ENCODE measurements at places on chromosomes 12 and 14.

GRCh38 chr12:78087363-78087675, 256.6 kb downstream of the NAV3 start:
- no peaks in the 10 kb centered on the region for H3K27me3 ChIP-seq
- DNase-seq: no peak
- H3K27ac ChIP-seq: no peak overlapping the region
- H3K4me1 ChIP-seq: no peaks in the 10 kb centered on the region
- H3K36me3 ChIP-seq: no peaks in the 10 kb centered on the region

DNA sequence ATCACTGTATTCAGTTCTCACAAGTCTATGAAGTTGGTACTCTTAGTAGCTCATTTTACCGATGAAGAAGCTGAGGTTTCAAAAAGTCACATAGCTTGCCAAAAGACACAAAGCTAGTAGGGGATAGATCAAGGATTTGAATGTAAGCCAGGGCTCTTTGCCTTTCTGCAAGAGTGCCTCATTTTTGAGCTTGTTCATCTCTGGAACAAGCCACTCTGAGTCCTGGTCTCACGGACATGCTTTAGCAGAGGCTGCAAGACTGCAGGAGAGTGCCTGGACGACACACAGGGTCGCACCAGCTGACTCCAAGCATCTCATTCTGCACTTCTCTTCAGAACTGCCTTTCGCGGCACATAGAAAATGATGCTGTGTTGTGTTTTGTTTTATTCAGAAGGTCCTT, 3.7 kb downstream of the NUAK1 start:
- H3K4me3 ChIP-seq: no peak overlapping the region
- no peaks in the 10 kb centered on the region for H3K36me3 ChIP-seq
- DNase-seq: no peak
- H3K27me3 ChIP-seq: peaks cover 19% of the 10 kb centered on the region
- no peak overlapping the region for H3K27ac ChIP-seq
- H3K4me1 ChIP-seq: no peaks in the 10 kb centered on the region

GRCh38 chr12:103887738-103888137, 42.5 kb upstream of the HSP90B1 start:
- H3K4me3 ChIP-seq: no peak overlapping the region
- DNase-seq: no peak
- H3K4me1 ChIP-seq: no peaks in the 10 kb centered on the region
- H3K36me3 ChIP-seq: no peaks in the 10 kb centered on the region
- no peaks in the 10 kb centered on the region for H3K27me3 ChIP-seq

DNA sequence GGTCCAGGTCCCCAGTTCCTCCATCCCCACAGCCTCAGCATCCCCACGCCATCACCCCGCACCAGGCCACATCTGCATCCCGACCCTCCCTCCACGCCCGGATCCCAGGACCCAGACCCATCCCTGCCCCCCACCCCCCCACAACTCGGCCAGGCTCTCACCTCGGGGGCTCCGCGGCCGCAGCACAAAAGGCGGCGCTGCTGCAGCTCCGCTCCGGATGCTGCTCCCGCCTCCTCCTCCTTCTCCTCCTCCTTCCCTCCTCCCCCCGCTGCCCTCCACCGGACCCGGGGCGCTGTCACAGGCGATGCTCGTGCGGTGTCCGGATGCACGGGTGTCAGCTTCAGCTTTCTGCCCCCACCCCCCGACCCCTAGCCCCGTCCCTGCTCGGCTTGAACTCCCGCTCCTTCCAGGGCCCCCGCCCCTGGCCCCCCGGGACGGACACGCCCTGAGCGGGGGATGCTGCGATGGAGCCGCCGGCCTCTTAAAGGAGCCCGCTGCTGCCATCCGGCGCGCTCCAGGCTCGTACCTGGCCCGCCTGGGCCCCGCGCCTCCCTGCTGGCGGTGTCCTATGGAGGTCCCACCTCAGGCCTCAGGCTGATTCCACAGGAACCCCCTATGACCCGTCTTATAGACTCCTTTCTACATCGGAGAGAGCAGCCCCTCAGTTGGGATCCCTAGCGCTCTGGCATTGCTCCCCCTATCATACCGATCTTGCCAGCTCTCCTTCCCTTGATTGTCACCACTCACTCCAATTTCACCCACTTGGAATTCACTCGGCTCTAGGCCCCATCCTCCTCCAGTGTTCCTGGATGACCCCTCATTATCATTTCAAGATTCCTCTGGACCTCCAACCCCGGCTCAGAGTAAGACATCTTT, at the start of gene MAP3K12:
TSS of gene MAP3K12 (minus strand) at position 193 of the 876 bp plus-strand sequence. CDS start 12,067 bp downstream, outside the sequence.
- peak; percentile 74 for DNase-seq
- peaks cover 17% of the 10 kb centered on the region for H3K36me3 ChIP-seq
- no peaks in the 10 kb centered on the region for H3K27me3 ChIP-seq
- H3K4me1 ChIP-seq: peaks cover 50% of the 10 kb centered on the region
- peak within 1 kb of the TSS; percentile 76 for H3K27ac ChIP-seq
- peak within 1 kb of the TSS; percentile 24 for H3K4me3 ChIP-seq

- H3K36me3 ChIP-seq: peaks cover 31% of the 10 kb centered on the region
- no peak overlapping the region for H3K27ac ChIP-seq
- DNase-seq: no peak
- no peaks in the 10 kb centered on the region for H3K27me3 ChIP-seq
Measured at GRCh38 chr14:93014058-93015023, 91.4 kb downstream of the CHGA start.

DNA sequence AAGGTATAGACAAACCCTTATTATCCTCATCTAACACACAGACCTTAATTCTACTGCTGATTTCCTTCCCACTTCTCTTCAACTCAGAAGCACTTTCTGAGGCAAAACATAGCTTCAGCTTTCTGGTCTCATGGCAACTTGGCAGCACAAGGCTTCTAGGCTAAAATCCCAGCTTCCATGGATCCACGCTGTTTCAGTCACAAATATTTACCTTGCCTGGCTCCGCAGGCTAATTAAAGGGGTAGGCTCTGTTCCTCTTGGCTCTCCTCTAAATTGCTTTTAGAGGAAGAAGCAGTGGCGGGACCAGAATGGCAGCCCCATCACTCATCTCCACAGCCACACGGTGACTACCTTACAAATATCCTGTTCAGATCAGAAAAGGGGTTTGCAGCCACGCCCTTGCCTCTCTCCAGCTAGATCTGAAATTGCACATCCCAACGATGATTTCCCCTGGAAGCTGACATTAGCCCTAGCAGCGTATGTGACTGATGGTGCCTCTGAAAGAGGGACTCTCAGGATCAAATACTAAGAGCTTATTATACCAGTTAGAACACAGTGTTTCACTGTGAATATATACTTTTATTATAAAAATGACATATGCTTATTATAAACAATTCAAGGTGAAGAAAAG, 221.5 kb upstream of the NUDT4 start:
- no peaks in the 10 kb centered on the region for H3K4me1 ChIP-seq
- DNase-seq: no peak
- no peak overlapping the region for H3K4me3 ChIP-seq
- no peaks in the 10 kb centered on the region for H3K27me3 ChIP-seq
- no peaks in the 10 kb centered on the region for H3K36me3 ChIP-seq
- H3K27ac ChIP-seq: no peak overlapping the region

- no peak for DNase-seq
- no peaks in the 10 kb centered on the region for H3K4me1 ChIP-seq
- H3K4me3 ChIP-seq: no peak overlapping the region
- no peak overlapping the region for H3K27ac ChIP-seq
- no peaks in the 10 kb centered on the region for H3K36me3 ChIP-seq
Measured at GRCh38 chr14:87705439-87705896, 287.5 kb downstream of the GALC start.

DNA sequence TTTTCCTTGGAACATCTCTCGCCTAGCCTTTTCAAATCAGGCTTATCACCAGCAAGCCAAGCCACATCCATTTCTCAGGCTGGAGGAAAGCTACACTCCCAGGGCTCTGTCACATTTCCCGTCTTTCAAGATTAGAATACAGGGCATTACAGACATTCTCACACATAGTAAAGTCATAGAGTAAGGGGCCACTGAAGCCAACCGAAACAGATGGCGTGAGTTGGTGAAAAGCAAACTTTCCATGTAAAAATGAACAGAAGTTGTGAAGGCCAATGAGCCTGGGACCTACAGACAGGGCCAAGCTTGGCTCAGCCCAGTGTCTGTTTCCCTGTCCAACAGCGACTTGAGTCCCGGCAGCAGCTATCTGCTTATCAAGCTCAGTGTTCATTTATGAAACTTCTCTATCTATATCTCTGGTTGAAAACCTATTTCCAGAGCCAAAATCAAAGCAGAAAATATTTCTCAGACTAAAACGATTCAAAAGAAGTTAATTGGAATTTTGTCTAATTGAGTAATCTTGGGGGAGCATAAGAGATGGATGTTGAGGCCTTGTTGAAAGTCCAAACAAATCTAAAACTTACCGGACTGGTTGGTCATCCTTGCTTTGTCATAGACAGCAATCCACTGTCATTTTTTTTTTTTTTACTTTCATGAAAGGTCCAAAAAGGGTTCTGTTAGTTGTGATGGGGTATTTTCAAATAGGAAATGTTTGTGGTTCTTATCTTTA, 105.6 kb downstream of the DAAM1 start:
- H3K27ac ChIP-seq: no peak overlapping the region
- H3K36me3 ChIP-seq: peaks cover 12% of the 10 kb centered on the region
- H3K4me3 ChIP-seq: no peak overlapping the region
- H3K4me1 ChIP-seq: peaks cover 28% of the 10 kb centered on the region
- no peak for DNase-seq

- H3K36me3 ChIP-seq: peaks cover 10% of the 10 kb centered on the region
- H3K4me3 ChIP-seq: no peak overlapping the region
- no peak overlapping the region for H3K27ac ChIP-seq
- H3K4me1 ChIP-seq: peaks cover 6% of the 10 kb centered on the region
Measured at GRCh38 chr14:102603293-102603907, 11.0 kb downstream of the RCOR1 start.

GRCh38 chr14:89215531-89215930, 201.5 kb downstream of the FOXN3 start:
- H3K36me3 ChIP-seq: peaks cover 18% of the 10 kb centered on the region
- no peak overlapping the region for H3K27ac ChIP-seq
- no peaks in the 10 kb centered on the region for H3K27me3 ChIP-seq
- DNase-seq: no peak
- H3K4me1 ChIP-seq: no peaks in the 10 kb centered on the region

GRCh38 chr14:50839691-50840090, 8.7 kb upstream of the NIN start:
- no peak overlapping the region for H3K4me3 ChIP-seq
- peaks cover 19% of the 10 kb centered on the region for H3K4me1 ChIP-seq
- no peaks in the 10 kb centered on the region for H3K27me3 ChIP-seq
- H3K27ac ChIP-seq: no peak overlapping the region

GRCh38 chr14:93905623-93906022, 21.5 kb upstream of the FAM181A start:
- no peak overlapping the region for H3K27ac ChIP-seq
- no peaks in the 10 kb centered on the region for H3K36me3 ChIP-seq
- no peak for DNase-seq
- H3K4me1 ChIP-seq: no peaks in the 10 kb centered on the region
- H3K4me3 ChIP-seq: no peak overlapping the region

DNA sequence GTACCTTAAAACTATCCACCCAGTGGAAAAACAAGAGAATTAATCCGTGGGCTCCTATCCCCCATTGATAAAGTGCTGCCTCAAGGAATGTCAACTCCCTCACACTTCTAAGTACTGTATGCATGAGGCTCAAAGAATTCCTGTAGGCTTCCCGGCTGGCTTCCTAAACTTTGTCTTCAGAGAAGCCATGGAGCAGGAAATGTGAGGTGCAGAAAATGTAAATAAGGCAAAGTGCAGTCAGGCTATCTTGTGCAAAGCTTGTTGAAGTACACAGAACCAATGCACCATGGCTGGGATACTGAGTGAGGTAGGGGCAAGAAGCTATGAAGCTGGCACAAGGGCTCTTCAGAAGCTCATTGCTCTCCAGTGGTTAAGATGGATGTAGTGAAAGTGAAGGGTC, 611.0 kb downstream of the FSCB start:
- no peak overlapping the region for H3K4me3 ChIP-seq
- H3K27ac ChIP-seq: no peak overlapping the region
- H3K27me3 ChIP-seq: no peaks in the 10 kb centered on the region
- H3K4me1 ChIP-seq: no peaks in the 10 kb centered on the region

- no peak overlapping the region for H3K4me3 ChIP-seq
- H3K27ac ChIP-seq: no peak overlapping the region
- no peaks in the 10 kb centered on the region for H3K27me3 ChIP-seq
- DNase-seq: peak; percentile 26
- H3K36me3 ChIP-seq: no peaks in the 10 kb centered on the region
- peaks cover 6% of the 10 kb centered on the region for H3K4me1 ChIP-seq
Measured at GRCh38 chr14:98926146-98926545, 345.9 kb downstream of the BCL11B start.

GRCh38 chr12:46659824-46660223, 166.0 kb downstream of the SLC38A4 start:
- H3K4me1 ChIP-seq: peaks cover 37% of the 10 kb centered on the region
- no peaks in the 10 kb centered on the region for H3K27me3 ChIP-seq
- H3K36me3 ChIP-seq: no peaks in the 10 kb centered on the region
- peak overlapping the region; percentile 57 for H3K27ac ChIP-seq
- peak overlapping the region; percentile 7 for H3K4me3 ChIP-seq

DNA sequence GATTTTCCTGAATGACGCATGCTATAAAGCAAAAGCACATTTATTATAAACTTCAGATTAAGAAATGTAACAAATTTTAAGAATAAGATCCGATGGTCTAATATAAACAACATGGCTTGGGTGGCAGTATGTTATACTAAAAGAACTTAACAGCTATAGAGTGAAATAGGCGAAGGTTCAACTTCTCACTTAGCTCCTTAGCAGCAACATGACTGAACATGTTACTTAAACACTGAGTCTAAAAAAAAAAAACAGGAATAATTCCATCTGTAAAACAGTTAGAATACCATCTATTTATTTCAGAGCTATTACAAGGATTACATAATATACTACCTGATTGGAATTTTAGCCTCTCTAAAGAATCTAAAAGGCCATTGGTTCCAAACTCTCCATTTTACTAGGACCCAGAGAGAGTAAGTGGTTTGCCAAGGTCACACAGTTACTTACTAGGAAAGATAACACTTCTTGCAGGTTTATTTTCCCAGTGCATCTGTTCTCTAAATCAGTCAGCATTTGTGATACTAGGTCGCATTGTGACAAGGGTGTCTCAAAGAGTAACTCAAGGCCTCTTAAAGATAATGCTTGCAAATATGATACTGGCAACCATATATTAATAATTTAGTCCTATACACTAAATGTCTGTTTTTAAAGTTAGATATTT, 14.8 kb downstream of the OSBPL8 start:
- no peaks in the 10 kb centered on the region for H3K27me3 ChIP-seq
- no peak for DNase-seq
- H3K36me3 ChIP-seq: no peaks in the 10 kb centered on the region
- H3K4me3 ChIP-seq: no peak overlapping the region

- no peaks in the 10 kb centered on the region for H3K4me1 ChIP-seq
- no peak overlapping the region for H3K27ac ChIP-seq
Measured at GRCh38 chr12:26195641-26196420, 458 bp downstream of the SSPN start.

GRCh38 chr14:96091941-96092411, 52.8 kb downstream of the C14orf132 start:
- no peak overlapping the region for H3K27ac ChIP-seq
- no peak for DNase-seq
- H3K36me3 ChIP-seq: no peaks in the 10 kb centered on the region
- H3K4me3 ChIP-seq: no peak overlapping the region
- no peaks in the 10 kb centered on the region for H3K4me1 ChIP-seq
